Stimulated activated CD8-positive, alpha-beta memory T cell treated with anti-CD3 and anti-CD28 coated beads, Interleukin-4, amount 100 ng/mL, for 1 hour (primary cell): ENCODE measurements at places on chromosomes 2 and 18.

GRCh38 chr18:40874233-40874632 lies 1080.8 kb upstream of the PIK3C3 start:
- no peak for DNase-seq

GRCh38 chr2:63818271-63818670 lies 23.4 kb upstream of the UGP2 start:
- DNase-seq, result no peak

DNA sequence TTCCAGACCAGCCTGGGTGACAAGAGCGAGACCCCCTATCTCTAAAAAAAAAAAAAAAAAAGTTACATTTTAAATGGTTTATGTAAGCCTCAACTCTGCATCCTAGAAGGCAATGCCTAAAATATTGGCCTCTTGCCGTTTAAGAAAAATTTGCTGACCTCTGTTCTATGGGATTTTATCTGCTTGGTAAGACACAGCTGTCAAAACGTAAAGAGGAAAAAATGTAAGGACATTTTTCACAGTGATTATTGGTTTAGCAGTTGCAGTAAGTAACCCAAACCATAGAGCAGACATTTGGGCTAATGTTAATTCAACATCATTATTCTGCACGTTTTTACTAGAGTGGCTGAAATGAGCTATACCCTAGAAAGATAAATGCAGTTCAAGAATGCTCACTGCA lies 14.4 kb upstream of the E2F6 start:
- DNase-seq, result no peak

GRCh38 chr2:225002039-225002655 lies 40.1 kb downstream of the DOCK10 start:
- peak; percentile 56 for DNase-seq

- no peak for DNase-seq
Observed at GRCh38 chr18:39487932-39488331, 1922.3 kb upstream of the CELF4 start.
